ENCODE measurements at places on chromosomes 4 and X.

GRCh38 chrX:129720741-129721140 is 18.0 kb upstream of the XPNPEP2 start:
- no peak for DNase-seq

GRCh38 chr4:126633306-126633705 is 999.5 kb upstream of the INTU start:
- DNase-seq, result no peak

DNA sequence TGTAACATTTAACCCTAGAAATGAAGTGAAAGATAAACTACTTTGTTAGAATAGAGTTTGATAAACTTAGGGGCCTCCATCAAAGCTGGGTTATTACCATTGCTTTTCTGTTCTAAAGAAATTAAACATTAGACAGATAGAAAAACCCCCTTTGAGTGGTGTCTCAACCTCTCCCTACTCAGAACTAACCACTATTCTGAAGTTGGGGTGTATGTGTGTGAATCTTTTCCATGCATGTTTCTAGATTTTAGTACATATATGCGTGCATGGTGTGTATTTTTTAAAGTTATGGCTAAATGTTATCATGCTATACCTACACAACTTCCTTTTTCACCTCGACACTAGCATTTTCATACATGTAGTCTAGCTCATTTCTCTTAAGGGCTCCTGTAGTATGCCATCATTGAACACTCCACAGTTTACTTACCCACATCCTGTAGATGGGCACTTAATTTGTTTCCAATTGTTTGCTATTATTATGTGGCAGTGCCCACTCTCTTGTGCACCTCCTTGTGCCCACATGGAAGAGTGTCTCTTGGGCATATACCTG is 25.7 kb downstream of the GEMIN8 start:
- no peak for DNase-seq

- DNase-seq, result no peak
These were observed 129.1 kb downstream of the CBR4 start for GRCh38 chr4:168880811-168881595.

DNA sequence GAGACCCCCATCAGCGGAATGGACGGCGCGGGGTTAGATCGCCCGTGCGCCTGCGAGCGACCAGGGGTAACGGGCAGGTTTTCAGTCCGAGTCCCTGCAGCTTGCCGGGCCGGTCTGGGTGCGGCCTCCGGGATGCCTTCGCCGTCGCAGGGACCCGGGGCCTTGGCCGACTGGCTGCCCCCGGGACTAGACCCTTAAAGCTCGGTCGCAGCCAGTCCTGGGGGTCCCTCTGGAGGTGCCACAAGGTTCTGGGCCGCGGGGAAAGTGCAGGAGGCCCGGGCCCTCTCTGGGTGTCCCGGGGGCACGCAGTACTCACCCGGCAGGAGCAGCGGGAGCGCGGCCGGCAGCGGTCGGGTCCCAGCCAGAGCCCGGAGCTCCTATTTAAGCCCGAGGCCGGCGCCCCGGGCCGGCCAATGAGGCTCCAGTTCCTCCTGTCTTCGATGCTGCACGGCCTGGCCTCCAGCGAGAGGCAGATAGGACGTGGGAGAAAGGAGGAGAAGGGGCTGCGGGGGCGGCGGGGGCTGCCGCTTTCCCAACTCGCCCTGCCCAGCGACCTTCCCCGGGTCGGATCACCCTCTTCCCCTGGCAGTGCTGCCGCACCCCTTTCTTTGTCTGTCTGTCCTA is at the start of gene SPON2:
TSS of gene SPON2 (minus strand) at position 356 of the 624 bp plus-strand sequence.
- no peak for DNase-seq

Data from activated naive CD8-positive, alpha-beta T cell treated with anti-CD3 and anti-CD28 coated beads, Interleukin-2, amount 50 U/mL, for 16 hours (primary cell).